ENCODE measurements at places on chromosomes 2 and 18. TPM values are rescaled to one million over a fixed set of nuclear protein-coding genes. Genes with fewer than 3 reads are reported as not detected.

The HOXD8 gene
- total RNA-seq = 8.6 TPM

The ATOH8 gene
- total RNA-seq = 98.9 TPM

The C1QL2 gene
- not detected for total RNA-seq

The SH3RF3 gene
- total RNA-seq = 0.30 TPM

The CXCR1 gene
- not detected for total RNA-seq

The TUBA3E gene
- not detected for total RNA-seq

The GNAL gene
- total RNA-seq = 2.9 TPM

The TEX261 gene
- 90.9 TPM for total RNA-seq

The ITGA4 gene
- total RNA-seq = 22.7 TPM

The SPATS2L gene
- 355 TPM for total RNA-seq

The SLC30A3 gene
- 4.4 TPM for total RNA-seq

The RNF138 gene
- total RNA-seq = 28.4 TPM

The CABLES1 gene
- total RNA-seq = 21.9 TPM

The CPO gene
- not detected for total RNA-seq

The MRPL19 gene
- 74.5 TPM for total RNA-seq

The SCG2 gene
- total RNA-seq = not detected

The GIGYF2 gene
- total RNA-seq = 97.2 TPM

The SCYGR2 gene
- not detected for total RNA-seq

The GLI2 gene
- total RNA-seq = 18.4 TPM

The ARHGAP28 gene
- 12.6 TPM for total RNA-seq

The ABCG5 gene
- total RNA-seq = not detected

The ERBB4 gene
- 3.0 TPM for total RNA-seq

The SERPINB13 gene
- not detected for total RNA-seq

The UGT1A4 gene
- total RNA-seq = not detected

The TEKT4 gene
- total RNA-seq = not detected

The KIF5C gene
- total RNA-seq = 5.8 TPM

The RTP5 gene
- total RNA-seq = not detected

Measured in SJCRH30 (cell line).